ENCODE measurements at places on chromosomes 6 and 20.

DNA sequence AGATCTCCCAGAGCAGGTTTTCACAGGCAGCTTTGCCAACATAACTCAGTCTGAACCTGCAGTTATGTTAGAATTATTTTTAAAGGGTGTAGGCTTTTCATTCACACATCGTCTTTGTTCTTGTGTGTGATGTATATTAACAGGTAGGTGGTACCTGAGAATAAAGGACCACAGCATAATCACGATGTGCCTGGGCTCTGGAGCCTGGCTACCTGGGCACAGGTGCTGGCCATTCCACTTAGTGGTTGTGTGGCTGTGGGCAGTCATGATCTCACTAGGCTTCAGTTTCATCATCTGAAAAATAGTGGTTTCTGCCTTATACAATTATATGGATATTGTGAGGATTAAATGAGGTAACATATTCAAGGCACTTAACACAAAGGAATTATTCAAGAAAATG is 6.4 kb downstream of the CD109 start:
- no peak for DNase-seq

DNA sequence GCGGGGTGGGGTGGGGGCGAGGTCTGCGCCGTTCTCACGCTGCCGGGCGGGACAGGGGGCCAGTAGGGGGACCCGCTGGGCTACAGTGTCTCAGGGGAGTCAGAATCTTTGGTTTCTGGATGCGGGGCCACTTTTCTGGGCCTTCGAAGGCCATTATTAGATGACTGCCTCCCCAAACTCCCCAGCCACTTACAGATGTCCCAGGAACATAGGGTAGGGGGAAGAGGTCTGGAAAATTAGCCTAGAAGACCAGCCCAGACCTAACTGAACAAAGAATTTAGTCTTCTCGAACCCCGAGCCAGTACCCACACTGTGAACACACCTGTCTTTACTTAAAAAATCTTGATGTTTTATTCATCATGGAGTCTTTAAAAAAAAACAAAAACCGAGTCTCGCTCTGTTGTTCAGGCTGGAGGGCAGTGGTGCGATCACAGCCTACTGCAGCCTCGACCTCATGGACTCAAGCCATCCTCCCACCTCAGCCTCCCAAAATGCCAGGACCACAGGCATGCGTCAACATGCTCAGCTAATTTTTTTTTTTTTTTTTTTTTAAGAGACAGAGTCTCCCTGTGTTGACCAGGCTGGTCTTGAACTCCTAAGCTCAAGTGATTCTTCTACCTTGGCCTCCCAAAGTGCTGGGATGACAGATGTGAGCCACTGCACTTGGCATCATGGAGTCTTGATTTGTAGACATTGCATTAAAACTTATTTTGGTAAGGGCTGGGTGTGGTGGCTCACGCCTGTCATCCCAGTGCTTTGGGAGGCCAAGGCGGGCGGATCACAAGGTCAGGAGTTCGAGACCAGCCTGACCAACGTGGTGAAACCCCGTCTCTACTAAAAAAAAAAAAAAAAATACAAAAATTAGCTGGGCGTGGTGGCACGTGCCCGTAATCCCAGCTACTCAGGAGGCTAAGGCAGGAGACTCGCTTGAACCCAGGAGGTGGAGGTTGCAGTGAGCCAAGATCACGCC is 3.3 kb upstream of the SLC29A1 start:
- no peak for DNase-seq

DNA sequence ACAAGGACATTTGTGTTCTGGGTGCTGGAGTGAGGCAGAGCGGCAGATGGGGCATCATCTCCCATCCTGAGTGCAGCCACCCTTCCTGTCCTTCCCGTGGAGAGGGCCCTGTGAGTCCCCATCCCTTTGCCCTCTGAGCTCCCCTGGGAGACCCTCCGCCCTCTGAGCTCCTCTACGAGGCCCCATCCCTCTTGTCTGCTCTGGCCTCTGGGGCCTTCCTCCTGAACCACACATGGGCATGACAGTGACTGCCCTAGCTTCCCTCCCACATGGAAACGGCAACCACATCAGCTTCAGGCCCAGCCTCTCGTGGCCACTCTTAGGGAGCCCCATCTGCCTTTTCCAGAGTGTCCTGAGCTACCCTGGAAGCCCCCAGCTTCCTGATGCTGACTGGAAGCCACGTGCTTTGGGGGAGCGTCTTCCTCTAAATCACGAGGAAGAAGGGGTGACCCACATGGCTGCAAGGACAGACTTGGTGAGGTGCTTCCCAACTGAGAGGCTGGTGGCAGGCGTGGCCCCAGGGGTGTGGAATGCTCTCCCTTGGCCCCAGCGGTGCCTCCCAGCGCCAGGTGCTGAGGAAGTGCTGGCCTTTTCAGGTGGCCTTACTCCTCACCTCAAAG is 52.6 kb downstream of the GINS1 start:
- DNase-seq: no peak

DNA sequence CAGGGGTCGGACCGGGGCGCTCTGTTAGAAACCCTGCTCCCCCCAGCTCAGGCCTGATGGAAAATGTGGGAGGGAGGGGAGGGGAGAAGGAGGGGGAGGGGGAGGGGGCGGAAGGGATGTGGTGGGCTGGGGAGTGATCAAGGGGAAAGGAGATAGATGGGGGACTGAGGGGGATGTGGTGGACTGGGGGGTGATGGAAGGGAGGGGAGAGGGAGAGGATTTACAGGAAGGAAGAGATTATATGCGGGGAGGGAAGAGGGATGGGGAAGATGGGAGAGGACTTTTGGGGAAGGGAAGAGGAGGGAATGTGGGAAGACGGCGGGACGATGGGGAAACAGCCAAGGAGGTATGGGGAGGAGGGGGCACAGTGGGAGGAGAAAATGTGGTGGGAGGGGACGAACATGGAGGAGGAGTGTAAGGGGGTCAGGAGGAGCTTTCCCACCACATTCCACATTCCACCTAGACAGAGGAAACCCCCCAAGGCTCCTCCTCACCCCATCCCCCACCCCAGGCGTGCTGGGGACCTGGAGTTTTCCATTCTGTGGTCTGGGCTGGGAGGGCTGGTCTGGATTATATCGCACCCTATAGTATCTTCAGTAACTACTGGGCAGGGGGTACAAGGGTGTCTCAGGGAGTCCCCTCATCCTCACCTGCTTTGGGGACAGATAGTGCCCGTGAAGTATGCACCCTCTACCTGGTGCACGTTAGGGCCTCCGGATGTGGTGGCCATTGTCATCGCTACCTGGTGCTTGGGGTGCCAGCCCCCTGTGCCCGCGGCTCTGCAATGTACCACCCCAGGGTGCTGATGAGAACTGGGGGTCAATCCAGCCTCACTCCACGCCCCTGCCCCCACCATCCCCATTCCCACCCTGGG is 578 bp upstream of the PTGIS start:
- DNase-seq: no peak

DNA sequence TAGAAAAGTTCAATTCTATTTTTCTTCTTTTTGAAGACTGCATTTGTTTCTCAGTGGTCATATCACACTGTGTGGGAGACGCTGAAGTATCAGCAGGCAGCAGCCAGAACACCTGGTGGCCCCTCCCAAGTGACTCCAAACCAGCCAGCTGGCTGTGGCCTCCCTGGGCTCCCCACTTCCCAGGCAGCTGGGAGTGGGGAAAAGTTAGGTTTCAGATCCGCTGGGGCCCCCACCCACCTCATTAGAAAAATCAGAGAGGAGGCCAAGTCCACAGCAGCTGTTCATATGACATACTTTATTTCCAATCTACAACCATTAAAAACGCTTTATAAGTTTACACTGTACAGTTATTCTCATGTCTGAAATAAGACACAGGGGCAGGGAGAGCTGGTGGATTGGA is 3.6 kb upstream of the DSN1 start:
- DNase-seq: no peak

- DNase-seq: no peak
Observed at GRCh38 chr6:107444277-107444676, 15.1 kb downstream of the PDSS2 start.
